ENCODE measurements at places on chromosomes 2 and 18. TPM values are rescaled to one million over a fixed set of nuclear protein-coding genes. Genes with fewer than 3 reads are reported as not detected.
A peak's percentile ranks its signal among the peaks of the same experiment; 100 is the strongest.

DNA sequence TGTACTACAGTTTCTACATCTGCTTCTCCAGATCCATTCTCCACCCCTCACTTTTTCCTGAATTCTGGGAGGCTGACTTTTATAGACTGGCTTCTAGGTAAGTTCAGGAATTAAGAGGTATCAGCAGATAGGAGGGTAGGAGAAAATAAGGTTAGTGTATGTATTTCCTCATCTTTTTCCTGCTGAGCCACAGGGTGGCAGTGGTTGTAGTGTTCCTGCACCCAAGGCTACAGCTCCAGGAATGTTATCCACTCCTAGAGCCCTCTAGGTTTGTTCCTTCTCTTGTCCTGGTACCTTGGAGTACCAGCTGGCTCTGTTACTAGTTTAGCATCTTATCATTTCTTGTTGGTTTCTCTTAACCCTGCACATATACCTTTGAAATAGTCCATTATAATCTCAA, 40.7 kb upstream of the C2orf66 start:
- DNase-seq = peak; percentile 23

The CARF gene
- total RNA-seq = 5.3 TPM

GRCh38 chr2:208249296-208249695, 5.6 kb downstream of the IDH1 start:
- no peak for DNase-seq

The UGT1A3 gene
- total RNA-seq = not detected

DNA sequence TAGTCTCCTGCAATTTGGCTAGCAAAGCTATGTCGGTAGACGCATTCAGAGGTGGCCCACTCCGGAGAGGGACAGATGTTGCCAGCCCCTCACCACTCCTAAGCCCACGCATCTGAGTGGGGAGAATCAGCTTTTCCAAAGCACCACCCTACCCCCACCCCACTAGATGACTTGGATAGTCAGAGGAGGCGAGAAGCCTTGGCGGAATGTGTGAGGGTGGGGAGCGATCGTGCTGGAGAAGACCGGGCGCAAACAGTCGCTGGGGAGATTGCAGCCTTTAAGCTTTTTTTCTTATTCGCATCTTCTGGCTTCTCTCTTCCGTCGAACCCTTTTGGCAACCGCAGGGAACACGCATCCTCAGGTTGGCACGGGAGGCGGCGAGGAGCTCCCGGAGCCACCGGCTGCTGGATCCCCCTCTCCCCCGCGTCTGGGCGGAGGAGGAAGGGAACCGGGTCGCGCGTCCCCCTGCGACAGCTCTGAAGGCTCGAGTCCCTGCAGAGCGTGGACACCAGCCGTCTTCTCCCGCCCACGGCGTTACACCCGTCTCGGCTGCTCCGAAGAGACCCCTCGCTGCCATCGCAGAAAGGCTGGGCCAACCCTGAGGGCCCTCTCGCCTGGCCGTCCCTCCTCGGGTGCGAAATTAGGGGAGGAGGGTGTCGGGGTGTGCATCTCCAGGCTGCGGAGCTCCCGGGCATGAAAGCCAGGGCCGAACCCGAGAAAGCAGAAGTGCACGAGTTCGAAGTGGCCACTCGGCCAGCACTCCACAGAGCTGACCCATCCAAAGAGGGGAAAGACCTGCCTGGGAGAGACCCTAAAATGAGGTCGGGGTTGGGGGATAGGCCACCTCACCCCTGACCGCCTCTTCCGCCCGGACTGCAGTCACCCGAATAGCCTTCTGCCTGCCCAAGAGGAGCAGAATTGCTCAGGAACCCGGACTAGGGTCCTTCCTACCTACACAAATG, 12.2 kb downstream of the EVX2 start:
- no peak for DNase-seq

Measured in SJCRH30 (cell line).